Activated CD4-positive, alpha-beta T cell treated with anti-CD3 and anti-CD28 coated beads for 48 hours (primary cell): ENCODE measurements at places on chromosomes 1 and 21.
A peak's percentile ranks its signal among the peaks of the same experiment; 100 is the strongest.

DNA sequence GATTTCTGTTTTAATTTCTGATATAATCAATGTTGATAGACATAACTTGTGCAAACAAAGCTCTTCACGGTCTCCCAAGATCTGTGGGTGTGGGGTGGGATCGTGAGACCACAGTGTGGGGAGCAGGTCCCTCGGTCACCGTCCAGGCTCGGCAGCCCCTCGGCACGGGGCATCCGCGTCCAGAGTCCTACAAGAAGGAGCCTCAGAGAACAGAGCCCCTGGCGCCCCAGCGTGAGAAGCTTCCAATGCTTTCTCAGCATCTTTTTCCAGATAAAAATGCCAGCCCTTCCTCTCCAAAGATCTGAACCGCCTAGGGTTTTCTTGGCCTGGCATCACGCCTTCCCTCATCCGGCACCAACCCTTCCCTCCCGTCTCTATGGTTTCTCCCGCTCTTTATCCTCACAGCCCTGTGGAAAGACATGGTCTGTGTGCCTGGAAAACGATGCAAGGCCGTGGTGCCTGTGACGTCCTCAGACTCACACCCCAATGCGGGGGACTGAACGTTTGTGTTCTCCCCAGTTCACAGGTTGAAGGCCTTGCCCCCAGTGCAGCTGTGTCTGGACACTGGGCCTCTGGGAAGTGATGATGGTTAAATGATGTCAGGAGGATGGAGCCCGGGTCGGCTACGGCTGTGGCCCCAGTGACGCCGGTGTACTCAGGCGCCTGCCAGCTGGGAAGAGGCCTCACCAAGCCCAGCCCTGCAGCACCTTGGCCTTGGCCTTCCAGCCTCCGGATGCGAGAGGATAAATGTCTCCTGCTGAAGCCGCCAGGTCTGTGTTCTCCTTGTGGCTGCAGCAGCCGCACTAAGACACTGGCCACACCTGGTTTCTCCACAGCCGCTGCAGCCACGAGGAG, 45.9 kb upstream of the COL6A2 start:
- no peak for DNase-seq

DNA sequence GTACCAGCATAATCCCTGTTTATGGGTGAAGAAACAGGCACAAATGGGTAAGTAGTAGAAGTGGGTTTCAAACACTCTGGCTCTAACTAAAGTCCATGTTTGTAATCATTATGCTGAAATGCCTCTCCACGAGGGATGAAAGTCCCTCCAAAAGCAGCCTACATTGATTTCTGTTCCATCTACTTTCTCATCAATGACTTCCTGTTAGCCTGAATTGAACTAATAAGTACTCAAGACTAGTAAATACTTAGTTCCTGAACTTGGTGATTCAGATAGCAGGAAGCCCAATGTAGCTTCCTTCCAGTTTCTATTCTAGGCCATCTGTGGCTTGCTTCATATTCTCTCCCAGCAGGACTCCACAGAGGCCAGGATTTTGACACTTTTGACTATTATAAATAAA, 11.3 kb upstream of the BACH1 start:
- no peak for DNase-seq

DNA sequence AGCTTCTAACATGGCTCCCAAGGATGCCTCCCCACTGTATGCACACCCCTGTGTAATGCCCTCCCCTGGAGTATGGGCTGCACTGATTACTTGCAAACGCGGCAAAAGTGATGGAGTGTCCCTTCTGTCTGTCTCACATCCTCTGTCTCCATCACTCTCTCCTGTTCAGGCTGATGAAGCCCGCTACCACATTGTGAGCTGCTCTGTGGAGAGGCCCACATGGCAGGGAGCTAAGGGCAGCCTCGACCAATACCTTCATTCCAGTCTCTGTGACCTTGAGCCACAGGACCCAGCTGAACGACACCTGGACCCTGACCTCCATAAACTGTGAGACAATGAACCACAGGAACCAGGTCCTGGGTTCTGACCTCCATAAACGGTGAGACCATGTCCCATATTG, 154.1 kb upstream of the ETV3 start:
- DNase-seq: no peak

GRCh38 chr21:44338971-44339910, at the start of gene CFAP410:
TSS of gene CFAP410 (minus strand) at chr21:44339390. CDS start at chr21:44339194, 196 bp downstream.
- peak; percentile 96 for DNase-seq

DNA sequence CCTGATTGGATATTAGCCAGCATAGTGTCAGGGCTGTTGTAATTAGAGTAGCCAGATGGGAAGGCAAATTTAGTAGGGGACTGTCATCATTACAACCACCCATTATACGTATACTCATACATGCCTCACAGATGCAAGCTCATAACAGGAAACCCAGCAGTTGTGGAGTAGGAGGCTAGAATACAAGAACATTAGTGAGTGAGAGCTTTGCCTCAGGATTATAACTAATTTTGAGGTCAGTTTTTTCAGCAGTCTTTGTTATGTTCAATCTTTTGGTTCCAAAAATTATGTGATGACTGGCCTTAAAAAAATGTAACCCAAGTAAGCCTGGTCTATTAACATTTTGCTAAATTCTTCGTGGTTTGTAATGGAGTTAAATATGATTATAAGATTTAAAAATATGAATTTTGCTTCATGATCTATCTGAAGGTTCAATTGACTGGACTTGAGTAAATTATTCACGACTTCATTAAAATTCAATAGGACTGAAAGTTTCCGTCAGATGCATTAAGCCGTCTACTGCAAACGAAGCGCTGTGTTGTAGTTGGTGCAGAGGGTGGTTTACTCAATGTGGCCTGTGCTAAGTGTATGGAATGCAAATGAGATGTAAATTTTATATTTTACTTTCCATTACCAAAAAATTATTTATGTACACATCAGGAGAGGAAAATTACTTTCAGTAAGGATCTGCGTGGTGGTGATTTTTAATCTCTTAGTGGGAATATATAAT, 48.8 kb downstream of the KCNK1 start:
- DNase-seq: no peak

DNA sequence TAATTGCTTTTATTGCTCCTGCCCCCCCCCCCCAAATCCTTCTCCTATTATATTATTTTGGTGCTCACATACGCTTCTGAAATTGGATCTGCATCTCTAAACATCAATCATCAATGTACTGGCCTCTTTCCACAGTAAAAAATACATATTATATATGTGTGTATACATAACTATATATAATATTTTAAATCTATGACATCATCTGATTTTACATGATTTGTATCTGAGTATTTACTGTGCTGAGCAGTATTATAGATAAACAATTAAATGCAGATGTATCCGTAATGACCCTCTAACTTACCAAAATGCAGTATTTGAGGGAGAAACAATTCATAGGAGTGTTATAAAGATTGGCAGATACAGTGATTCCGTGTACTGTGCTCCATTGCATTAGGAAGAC, 832 bp downstream of the PLPPR4 start:
- no peak for DNase-seq

DNA sequence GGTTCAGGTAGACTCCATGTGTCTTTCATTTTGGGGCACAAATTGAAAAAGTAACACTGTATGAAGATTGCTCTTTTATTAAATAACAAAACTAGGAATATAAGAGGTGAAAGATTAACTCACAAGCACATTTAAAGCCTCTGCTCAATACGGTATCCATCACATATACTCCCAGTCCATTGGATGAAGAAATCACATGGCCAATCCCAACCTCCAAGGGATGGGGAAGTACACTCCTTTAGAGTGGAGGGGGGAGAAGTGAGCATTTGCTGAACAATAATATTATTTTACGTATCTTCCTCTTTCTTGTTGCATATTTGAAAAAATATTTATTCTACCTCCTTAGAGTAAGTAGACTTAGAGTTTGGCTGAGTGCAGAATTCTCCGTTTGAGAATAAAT, 316.5 kb downstream of the LMX1A start:
- DNase-seq: no peak

DNA sequence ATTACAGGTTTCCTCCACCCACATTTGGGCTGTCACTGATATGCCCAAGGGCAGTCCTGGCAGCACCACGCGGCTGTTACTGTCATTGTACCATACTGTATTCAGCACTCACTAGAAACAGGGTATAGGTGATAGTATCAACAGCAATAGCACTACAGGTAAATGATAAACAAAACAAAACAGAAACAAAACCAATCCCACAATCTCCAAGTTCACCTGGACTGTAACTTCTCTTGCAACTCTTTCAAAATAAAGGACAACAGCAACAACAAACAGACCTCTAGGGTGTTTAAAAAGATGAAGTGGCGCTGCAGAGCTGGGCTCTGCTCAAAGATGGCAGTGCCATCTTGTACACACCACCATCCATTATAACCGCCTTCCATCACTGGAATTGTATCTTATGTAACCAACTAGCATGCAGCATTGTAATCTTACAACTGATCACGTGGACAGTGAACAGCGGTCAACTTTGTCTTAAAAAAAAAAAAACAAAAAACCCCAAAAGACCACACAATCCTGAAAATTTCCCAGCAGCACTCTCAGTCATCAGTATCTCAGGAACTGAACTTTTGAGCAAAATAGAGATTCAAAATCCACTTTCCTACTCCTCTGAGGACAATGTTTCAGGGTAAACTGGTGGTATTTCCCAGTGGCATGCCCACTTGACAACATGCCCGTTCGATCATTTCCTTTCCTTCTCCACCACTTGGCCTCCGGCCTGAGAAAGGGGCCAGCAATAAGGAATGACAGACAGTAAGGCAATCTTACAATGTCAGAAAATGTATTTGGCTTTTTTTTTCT, 3.8 kb downstream of the IRF2BP2 start:
- DNase-seq: peak; percentile 57

- DNase-seq: no peak
Measured at GRCh38 chr1:228060458-228061190, 21.9 kb upstream of the ARF1 start.

DNA sequence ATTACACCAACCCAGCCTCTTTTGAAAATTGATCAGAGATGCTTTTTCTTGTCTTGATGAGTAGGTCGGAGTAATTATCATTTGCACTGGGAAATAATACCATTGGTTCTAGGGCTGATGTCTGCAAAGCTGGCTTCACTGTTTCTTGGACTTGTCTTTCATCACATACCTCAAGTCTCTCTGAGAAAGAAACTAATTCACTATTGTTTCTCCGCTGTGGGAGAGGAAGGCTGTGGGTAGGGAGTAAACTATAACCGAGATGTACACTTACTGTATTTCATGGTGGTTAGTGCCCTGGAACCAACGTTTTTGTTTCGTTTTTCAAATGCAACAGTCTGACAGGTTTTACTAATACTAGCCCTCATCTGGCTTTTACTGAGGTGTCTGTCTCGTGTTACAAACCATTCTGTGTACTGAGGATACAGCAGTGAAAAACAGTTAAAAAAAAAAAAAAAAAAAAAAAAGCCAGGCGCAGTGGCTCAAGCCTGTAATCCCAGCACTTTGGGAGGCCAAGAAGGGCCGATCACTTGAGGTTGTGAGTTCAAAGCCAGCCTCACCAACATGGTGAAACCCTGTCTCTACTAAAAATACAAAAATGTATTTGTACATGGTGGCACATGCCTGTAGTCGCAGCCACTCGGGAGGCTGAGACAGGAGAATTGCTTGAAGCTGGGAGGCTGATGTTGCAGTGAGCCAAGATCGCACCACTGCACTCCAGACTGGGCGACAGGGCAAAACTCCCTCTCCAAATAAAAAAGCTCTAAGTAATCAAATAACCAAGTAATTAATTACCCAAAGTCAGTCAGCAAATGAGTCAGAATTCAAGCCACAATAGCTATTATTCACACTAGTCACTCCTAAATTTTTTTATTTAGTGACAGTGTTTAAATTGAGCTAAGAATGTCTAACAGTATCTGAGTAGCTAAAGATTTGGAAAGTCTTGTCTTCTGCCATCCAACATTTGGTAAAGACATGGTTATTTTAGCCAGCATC, 23.3 kb downstream of the TOMM20 start:
- no peak for DNase-seq

GRCh38 chr1:5564578-5565257, 427.5 kb downstream of the NPHP4 start:
- DNase-seq: no peak

DNA sequence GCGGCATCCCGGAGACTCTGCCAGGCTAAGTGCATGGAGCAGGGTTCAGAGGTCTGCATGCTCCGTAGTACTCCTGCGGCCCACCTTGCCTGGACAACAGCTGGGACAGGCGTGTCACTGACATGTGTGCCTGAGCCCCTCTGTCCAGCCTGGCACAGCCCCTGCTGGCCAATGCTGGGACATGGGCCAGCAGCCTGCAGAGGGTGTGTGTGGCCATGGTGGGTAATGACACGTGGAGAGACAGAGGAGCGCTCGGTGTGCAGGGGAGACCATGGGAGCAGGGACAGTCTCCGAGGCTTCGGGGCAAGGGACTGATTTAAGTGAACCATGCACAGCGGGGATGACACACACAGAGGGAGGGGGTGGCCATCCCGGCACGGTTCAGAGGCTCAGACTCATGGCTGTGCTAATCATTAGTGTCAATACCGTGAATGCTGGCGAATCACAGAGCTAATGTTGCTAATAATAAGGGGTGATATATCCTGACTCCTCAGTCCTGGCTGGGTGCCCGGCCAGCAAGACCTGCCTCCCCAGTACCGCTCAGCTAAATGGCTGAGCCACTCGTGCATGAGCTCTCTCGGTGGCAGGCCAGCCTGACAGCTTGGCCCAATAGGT, 41.5 kb downstream of the IGSF21 start:
- no peak for DNase-seq

- no peak for DNase-seq
Measured at GRCh38 chr1:178052650-178053461, 41.0 kb upstream of the RASAL2 start.

DNA sequence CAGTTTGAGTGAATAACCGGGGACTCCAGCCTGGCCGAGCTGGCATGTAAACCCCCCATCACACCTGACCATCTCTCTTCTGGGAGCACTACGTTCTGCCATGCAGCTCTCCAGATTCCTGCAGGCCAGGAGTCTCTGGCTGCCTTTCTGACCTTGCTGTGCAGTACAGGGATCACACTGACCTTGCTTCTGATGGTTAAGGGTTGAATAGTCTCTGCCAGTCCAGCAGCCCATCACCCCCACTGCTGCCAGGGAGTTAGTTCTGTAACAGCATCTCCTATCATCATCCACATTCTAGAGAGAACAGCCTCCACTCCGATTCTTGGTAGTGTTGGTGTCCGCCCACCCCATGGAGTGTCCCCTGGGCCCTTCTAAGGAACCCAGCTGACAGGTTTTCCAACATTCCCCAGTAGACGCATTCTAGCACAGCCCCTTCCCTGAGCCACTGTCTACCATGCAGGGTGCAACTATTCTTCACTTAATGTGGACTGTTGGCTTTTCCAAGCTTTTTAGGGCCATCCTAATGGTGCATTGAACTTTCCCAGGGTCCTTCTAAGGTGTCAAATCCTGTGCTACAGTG, 109.8 kb downstream of the RIPK4 start:
- no peak for DNase-seq
